ENCODE measurements at places on chromosomes 1 and 21. TPM values are rescaled to one million over a fixed set of nuclear protein-coding genes. Genes with fewer than 3 reads are reported as not detected.
A peak's percentile ranks its signal among the peaks of the same experiment; 100 is the strongest.

A3GALT2 gene
- total RNA-seq = not detected

GRCh38 chr1:217495249-217495648, 135.6 kb downstream of the GPATCH2 start:
- no peak for DNase-seq

DNA sequence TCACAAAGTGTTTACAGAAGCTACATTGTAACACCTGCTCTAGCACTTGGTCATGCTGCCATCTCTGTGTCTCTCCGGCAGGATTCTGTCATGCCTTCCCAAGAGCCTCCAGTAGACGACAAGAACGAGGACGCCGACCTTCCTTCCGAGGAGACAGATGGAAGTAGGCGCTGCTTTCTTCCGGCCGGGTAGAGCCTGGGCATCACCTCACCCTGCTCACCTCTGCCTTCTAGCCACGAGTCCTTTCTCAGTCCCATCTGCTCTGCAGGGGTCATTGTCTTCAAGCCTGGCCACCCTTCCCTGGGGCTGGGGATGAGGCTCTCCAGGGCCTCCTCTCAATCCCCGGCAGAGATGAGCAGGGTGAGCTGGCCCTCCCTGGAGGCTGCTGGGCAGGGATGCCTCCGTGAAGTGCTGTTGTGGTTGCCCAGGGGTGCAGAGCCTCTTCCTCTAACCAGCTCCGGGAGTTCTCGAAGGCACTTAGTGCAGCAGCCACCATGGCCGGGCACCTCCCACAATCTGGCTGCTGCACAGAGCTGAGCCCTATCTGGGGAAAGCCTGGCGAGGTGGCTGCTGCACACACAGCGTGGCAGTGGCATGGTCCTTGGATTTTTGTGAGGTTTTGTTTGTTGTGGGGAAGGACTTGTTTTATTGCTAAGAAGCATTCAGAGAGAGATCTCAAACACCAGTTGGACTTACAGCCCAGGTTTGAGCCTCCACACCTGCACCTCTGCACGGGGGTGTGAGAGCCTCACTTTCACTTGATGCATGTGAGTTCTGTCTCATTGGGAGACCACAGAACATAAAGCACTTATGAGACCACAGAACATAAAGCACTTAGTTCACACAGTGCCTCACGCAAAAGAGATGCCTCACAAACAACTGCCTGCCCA, 48.4 kb downstream of the FAAP20 start:
- no peak for DNase-seq

DNA sequence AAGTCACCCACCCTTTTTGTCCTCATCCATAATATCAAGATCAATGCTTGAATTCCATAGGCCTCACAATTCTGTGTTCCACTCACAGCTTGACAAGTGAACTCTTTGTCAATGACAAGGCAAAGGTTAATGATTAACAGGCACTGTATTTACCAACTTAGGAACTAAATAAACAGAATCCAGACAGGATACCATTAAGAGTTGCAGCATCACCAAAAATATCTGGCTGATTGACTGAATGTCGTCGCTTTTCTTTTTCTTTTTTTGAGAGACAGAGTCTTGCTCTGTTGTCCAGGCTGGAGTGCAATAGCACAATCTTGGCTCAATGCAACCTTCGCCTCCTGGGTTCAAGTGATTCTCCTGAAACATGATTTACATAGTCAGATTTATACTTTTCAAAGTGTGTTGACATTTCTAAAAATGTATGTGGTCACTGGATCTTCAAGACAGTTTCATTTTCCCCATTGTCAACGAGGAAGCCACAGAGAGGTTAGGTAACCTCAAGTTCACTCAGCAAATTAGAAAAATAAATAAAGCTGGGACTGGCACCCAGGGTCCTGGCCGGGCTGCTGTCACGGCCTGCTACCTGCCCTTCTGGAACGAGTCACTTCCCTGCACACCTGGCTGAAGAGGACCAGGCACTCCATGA, 81.0 kb downstream of the PDE9A start:
- DNase-seq = no peak

DNA sequence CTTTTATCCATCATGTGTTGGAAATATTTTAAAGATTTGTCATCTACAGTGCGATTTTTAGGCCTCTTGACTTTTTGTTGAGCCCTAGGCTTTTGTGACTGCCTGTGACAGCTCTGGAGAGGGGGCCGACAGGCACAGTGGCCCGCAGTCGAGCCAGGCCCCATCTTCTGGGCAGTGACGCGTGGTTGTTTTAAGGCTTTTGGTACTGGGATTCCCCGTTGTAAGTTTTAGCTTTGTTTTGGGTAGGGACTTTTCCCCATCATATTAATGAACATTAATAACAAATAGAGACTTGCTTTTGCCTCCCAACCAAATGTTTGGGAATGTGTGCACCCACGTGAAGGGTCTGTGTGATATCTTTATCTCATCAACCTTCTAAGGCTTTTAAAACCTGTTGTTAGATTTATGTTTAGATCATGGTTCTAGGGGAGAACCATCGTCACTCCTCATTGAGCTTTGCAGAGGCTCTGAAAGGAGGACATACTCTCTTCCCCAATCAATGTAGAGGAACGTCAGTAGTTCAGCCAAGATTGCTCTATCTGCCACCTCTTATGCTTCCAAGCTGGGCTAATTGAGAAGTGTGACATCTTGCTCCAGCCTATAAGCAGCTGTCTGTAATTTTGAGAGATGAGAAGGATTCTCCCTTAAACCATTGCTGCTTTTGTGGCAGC, 34.6 kb downstream of the MAPKAPK2 start:
- no peak for DNase-seq

TGFBR3 gene
- 69.2 TPM for total RNA-seq

FMO5 gene
- total RNA-seq = 1.5 TPM

DNA sequence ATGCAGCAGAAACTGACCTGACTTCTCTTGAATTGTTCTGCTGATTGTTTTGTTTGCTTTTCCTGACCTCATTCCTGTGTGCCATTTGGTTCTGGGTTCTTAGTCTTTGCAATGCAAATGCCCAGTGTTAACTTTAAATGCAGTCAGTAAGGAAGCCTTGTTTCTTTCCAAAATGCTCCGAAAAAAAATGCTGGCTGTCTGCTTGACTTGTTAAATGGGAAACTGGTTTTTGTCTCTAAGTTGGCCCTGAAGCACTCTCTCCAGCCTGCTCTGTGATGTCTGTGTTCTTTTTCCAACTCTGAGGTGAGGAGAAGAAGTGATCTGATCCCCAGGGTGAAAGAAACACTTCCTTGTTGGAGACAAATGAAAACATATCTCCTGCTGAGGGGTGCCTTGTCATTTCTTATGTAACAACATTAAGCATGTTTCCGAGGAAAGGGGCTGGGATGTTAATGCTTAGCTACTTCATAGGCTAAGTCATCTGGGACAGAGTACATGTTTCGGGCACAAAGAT, 256.3 kb upstream of the ADGRL4 start:
- peak; percentile 38 for DNase-seq

- no peak for DNase-seq
Observed at GRCh38 chr1:111577814-111578213, 41.8 kb upstream of the RAP1A start.

GRCh38 chr1:65572701-65573421, 152.4 kb downstream of the LEPR start:
- peak; percentile 78 for DNase-seq

DNA sequence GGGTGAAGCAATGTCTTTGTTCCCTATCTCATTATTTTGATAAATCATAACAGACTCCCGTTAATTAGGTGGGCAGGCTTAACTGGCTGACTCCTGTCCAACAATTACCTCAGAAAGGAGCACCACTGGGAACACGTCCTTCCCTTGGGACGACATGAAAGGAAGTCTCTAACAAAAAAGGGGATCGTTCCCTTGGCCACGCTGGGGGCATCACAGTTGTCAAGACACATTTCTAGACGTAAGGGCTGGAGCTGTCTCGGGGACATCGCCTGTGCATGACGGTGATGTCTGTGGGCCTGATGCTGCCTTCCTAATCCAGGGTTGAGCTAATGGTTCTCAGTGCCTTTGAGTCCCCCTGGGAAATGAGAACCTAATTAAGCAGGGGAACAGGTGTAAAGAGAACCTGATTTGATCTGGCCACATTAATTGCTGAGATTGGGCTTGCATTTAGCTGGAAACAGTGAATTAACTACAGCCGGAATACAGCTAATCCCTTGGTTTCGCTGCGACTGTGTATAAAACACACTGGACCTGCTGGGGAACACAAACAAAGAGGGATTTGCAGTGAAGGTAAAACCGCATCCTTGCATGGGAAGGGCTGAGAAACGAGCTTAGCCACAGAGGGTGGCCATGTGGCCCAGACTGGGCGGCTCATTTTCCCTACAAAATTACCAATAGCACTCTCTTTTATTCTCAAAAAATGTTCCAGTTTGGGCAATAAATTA, 111.8 kb downstream of the MRPS6 start:
- no peak for DNase-seq

CALML6 gene
- 108 TPM for total RNA-seq

LCE3E gene
- not detected for total RNA-seq

DNA sequence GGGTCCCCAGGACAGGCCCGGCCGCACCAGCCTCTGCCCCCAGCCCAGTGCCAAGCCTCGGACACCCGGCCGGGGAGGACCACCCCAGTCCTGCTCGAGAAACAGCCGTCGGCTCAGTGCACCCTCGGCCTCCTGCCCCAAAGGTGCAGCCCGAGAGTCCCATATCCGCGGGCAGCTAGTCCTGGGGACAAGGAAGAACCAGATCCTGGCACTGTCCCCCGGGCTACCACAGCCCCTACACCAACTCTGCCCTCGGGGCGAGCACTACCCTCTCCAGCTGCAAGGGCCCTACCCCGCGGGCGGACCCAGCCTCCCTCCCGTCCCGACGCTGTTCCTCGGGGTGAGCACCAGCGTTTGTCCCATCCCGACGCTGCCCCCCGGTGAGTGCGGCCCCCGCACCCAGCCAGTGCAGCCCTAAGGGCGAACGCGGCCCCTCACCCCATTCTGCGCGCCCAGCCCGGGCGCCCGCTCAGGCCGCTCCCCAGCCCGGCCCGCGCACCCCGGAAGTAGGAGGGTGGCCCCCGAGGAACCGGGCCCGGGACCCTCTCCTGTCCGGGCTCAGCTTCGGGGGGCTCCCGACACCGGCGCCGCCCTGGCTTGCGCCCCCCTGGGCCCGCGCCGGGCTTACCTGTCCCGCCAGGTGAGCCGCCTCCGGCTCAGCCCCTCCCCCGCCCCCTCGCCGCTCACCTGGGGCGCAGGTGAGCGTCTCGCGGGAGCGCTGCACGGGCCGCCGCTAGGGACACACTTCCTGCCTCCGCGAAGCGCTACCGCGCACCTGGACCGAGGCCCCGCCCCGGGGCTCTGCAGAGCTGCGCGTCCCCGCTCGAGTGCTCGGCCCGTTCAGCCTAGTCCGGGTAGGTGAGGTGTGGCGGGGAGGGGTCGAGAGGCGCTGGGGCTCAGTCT, at the start of gene KDF1:
Gene KDF1, minus strand, starts transcription at position 747 of the 903 bp plus-strand sequence. CDS start 8,088 bp downstream, outside the sequence.
- peak; percentile 42 for DNase-seq

DNA sequence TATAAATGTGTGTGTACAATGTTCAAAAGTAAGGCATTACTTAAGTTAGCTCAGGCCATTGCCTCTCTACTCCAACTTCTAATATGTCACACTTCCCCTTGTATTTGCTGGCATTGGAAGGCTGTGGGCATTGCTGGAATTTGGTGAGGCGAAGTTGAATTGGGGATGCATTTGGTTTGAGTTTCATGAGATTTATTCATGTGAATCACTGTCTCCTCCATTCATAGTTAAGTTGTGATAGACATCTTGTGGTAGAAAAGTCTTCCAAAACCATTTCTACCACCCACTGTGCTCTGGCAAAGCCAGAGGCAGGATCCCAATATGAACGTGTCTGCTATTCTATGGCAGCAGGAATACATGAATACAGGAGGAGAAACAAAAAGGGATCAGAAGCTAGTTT, 397.8 kb upstream of the USP24 start:
- no peak for DNase-seq

DNA sequence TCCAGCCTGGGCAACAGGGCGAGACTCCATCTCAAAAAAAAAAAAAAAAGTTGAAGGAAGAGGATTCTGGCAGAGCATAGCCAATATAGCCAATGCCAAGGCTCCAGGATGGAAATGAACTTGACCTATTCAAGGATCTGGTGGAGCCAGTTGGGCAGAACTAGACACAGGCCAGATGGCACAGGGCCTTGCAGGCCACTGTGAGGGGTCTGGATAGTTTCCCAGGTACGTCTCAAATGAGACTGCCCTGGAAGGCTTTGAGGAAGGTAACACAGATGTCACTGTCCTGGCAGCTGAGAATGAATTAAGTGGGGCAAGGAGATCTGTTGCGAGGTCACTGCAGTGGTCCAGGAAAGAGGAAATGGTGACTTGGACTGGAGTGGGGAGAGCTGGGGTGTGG, 12.0 kb upstream of the ARHGEF19 start:
- no peak for DNase-seq

DNA sequence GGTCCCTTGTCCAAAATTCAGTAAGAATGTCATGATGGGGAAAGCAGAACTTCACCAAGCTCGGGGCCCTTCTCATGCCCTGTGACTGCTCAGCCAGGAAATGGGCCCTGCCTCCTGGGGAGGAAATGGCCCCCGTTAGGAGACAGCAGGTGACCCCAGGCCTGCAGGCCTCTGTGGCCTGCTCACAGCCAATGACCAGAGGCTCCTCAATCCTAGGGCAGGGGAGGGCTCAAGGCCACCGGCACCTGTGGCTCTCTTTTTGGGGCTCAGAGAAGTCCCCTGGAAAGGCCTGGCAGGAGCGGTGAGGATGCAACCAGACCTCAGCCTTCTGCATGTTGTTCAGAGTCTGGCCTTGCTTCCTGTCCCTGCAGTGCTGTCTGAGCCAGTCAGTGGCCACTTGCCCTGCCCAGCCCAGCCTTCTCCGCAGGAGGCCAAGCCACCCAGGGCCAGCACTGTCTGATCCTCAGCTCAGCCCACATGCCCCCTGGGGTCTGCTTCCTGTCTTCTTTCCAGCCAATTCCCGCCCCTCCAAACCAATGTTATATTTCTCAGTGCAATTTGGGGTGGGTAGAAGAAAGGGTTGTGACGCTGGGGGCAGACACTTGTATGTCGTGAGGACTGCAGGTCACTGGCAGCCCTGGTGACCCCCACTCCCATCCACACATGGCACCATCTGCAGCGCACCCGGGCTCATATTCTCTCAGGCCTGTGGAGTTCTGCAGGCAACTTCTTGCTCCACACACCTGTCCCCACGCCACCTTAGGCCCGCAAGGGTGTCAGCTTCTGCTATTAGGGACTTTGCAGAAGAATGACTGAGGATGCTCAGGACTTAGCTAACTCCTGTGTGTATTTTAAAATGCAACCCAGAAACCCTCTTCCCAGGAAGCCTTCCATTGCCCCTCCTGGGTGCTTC, 83.6 kb downstream of the ITPKB start:
- no peak for DNase-seq

DNA sequence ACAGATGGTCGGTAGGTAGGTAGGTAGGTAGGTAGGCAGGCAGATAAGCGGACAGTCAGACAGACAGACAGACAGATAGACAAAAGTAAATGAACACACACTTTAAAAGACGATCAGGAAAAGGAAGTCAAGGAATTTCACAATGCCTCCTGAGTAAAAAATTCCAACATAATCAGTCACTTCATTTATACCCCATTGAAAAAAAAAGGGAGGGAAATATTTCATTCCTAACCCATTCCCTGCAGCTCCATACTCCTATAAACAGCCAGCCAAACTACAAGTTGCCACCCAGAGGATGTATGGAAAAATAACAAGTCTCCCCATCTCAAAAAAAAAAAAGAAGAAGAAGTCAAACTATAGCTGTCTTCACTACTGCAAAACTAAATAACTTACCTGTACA, 43.4 kb downstream of the ZZZ3 start:
- DNase-seq = no peak

GBP2 gene
- 11.8 TPM for total RNA-seq

All from tongue (tissue), 3 donors.